GM23248 (cell line): ENCODE measurements at places on chromosomes 7 and 10. TPM values are rescaled to one million over a fixed set of nuclear protein-coding genes. Genes with fewer than 3 reads are reported as not detected.

GRCh38 chr7:146116521-146117222 lies at the start of gene CNTNAP2:
CNTNAP2 (plus strand) TSS chr7:146116801; CDS start chr7:146116877, 76 bp downstream.
- peak; percentile 10 for DNase-seq

DNA sequence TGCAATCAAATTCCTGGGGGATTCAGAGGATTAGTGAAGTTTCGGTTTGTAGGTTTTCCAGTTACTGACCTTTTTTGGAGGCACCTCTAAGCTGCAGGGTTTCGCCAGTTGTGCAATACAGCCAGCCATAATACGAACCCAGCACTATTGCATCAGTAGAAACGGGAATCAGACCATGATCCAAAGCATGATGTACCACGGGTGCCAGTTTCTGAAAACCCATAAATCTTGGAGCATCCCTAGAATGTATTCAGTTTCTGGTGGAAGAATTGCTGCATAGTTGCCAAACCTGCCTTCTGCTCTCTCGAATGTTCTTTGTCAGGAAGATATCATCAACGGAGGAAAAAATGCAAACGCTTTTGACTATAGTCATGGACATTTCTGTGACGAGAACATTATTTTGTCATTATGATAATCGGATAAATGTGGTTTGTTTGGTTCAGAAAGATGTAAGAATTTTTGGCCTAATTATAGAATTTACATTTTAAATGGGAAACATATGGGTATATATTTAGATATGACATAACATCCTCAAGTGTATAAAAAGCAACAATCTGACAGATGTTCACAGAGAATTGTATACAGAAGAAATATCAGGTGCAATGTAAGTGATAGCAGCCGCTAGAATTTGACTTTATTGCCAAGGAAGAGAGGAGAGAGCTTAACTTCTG lies 186.2 kb upstream of the PRKCQ start:
- DNase-seq: peak; percentile 77

DNA sequence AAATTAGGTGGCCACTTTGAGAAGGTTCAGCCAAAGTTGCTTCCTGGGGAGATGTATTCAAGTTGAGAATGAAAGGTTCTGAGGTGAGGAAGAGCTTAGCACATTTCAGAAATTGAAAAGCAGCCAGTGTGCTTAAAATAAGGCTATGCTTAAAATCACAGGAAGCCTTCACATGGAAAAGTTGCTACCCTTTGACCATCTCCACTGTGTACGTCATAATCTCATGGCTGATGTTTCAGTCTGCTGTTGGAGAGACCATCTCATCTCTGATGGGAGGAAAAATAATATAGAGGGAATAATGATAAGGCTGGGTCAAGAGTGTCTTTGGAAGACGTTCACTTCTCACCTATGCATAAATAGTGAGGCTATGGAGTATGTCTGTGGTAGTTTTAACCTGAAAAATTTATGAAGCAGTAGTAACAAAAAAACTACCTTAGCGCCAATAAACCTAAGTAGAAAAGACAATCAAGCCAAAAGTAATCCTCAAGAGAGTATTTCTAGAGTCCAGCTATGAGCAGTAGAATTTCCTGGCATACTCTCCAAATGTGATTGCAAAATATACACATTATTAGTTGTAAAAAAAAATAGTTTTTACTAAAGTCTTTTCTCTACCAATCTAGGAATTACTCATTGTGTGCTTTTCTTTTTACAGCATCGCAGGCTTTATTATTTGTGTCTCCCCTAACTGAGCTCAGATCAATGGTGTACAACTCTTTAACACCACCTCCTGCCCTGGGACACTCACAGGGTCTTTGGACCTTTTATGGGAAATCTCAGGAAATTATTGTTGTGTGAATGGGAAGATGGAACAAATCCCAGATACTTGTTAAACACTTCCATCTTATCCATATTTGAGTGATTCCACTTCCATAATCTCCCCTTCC lies 435.2 kb upstream of the LRGUK start:
- peak; percentile 71 for DNase-seq

DNA sequence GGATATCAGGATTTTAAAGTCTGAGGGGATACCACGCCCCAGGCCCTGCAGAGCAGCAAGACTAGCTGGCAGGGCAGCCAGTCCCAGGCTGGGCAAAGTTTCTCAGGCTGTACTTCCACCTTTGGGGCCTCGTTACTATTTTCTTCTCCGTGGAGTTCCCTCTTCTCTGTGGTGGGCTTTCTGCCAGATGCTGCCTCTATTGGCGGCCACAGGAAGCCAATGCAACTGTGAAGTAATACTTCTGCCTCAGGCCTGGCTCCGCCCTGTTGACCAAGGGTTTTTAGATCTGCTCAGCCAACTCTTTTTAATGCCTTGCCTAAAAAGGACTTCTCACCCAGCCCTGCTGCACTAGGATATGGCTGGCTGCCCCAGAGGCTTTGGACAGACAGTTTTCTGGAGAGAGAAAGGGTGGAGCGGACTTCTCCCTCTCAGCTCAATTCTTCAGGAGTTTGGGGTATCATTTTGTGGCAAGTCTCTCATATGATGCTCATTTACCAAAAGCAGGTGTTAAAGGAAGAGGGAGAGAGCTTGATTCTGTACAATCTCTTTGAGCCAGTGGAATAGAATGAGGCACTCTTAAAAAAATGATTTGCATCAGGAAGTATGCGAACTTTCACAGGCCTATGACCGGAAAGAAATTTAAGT lies 67.4 kb downstream of the HHEX start:
- DNase-seq: peak; percentile 84

GRCh38 chr10:127964621-127965020 lies 57.7 kb downstream of the PTPRE start:
- peak; percentile 45 for DNase-seq

DNA sequence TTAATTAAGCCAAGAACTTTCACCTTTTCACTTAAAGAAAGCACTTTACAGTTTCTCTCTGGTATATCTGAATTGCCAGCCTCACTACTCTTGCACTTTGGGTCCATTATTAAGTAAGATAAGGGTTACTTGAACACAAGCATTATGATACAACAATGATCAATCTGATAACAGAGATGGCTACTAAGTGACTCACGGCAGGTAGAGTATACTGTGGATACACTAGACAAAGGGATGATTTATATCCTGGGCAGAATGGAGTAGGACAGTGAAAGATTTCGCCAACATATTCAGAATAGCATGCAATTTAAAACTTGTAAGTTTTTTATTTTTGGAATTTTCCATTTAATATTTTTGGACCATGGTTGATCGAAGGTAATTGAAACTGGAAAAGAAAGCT lies 34.3 kb upstream of the ITGB8 start:
- DNase-seq: no peak

- peak; percentile 76 for DNase-seq
These were observed 190.5 kb upstream of the NRP1 start for GRCh38 chr10:33524966-33525365.

GRCh38 chr7:46649876-46650275 lies 728.8 kb upstream of the IGFBP3 start:
- no peak for DNase-seq

DNA sequence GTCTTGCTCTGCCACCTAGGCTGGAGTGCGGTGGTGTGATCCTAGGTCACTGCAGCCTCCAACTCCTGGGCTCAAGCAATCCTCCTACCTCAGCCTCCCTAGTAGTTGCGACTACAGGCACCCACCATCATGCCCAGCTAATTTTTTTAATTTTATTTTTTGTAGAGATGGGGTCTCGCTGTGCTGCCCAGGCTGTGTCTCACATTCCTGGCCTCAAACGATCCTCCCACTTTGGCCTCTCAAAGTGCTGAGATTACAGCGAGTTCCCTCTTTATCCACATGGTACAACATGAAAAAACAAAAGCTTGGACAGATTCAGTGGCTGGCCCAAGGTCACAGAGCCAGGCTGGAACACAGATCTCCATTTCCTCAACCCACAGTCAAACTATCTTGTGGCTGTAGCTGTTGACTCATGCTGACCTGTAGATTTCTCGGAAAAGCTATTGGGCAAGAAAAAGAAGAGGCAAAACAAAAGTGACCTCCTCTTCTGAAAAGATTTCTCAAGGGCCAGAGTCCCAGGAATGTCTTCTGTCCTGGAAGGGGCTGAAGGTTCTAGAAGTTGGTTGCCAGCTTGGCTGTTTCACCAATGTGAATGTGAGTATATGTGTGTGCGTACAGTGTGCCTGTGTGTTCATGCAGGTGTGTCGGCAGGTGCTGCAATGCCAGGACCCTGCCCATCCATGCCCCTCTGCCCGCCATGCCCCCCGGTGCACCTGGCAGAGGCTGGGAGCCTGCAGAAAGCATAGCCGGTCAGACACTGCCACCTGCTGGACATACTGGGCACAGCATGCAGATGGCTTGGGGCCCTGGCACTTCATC lies 28.4 kb downstream of the TMEM130 start:
- peak; percentile 83 for DNase-seq

- peak; percentile 68 for DNase-seq
These were observed 107.0 kb upstream of the KIF5B start for GRCh38 chr10:32163071-32163761.

DNA sequence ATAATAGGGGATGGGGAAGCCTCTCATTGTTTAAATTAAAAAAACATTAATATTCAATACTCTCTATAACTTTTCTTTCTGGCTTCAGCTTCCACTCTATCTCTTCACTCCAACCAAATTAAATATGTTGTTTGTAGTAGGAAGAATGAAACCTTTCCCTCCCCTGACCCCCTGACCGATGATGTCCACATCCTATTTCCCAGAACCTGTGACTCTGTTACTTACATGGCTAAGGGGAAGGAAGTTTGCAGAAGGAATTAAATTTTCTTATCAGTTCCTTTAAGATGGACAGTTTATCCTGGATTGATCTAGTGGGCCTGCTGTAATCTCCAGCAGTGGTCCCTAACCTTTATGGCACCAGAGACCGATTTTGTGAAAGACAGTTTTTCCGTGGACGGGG lies 130.0 kb downstream of the PLXDC2 start:
- DNase-seq: no peak

LRRN3 gene
- total RNA-seq: 0.25 and 0.43 TPM in 2 replicates

CAMK2B gene
- 2.5 and 9.1 TPM in 2 replicates for total RNA-seq

ZDHHC16 gene
- total RNA-seq: 64.1 and 69.1 TPM in 2 replicates

LRGUK gene
- total RNA-seq: 0.13 TPM in 1 of 2 replicates, not detected in the other

TLL2 gene
- 0.43 TPM in 1 of 2 replicates, not detected in the other for total RNA-seq

RBM20 gene
- 0.13 TPM in 1 of 2 replicates, not detected in the other for total RNA-seq

UNC5B gene
- 6.4 and 6.5 TPM in 2 replicates for total RNA-seq

GNGT1 gene
- not detected in 2 replicates for total RNA-seq

MUC12 gene
- 0.54 and 1.5 TPM in 2 replicates for total RNA-seq

SEC24C gene
- total RNA-seq: 75.6 and 87.1 TPM in 2 replicates

OR6B1 gene
- total RNA-seq: not detected in 2 replicates

POU6F2 gene
- total RNA-seq: not detected in 2 replicates
